NCI-H446 (cell line): ENCODE measurements at places on chromosomes 6 and 20.

GRCh38 chr6:169779896-169780295 is 28.5 kb downstream of the ERMARD start:
- no peak for DNase-seq

DNA sequence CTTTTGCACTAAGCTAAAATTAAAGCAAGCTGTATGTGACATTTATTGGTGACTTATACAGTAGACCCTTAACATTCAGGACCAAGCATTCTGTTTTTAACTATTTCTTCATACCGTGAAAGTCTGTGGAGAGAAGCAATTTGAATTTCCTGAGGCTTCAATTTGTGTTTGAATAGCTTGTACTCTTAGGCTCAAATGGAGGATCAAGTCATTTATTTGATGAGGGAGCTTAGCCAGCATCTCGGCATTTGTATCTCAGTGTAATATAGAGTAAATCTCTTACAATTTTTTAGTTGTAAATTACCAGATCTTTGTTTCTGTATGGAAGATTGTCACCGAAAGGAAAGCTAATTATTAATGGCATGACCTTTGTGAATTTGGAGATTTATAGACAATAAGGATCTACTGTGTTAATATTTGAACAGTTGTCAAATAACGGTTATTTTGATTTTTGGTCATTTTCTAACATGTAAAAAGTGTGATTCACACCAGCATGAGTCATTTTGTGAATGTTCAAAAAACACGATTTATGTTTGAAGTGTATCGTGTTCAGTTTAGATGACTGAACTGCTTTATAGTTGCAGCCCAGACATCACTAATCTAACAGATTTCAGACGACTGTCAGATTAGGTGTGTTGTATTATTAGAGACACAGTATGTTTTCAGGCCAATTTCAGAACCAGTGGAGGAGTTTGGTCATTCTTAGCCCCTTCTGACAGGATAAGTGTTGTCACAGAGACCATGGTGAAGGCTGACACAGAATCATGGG is 332.9 kb downstream of the CDKAL1 start:
- DNase-seq, result no peak

DNA sequence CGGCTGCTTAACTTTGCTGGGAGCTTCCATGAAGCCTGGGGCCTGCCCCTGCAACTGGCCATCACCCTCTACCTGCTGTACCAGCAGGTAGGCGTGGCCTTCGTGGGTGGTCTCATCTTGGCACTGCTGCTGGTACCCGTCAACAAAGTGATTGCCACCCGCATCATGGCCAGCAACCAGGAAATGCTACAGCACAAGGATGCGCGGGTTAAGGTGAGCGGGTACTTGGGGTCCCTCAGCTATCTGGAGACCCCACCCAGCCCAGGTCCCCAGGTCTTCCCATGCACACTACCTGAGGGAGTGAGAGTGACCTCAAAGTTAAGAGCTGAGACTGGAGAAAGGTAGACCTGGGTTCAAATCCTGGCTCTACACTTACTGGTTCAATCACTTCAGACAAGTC is 5.8 kb downstream of the ABCC10 start:
- no peak for DNase-seq

DNA sequence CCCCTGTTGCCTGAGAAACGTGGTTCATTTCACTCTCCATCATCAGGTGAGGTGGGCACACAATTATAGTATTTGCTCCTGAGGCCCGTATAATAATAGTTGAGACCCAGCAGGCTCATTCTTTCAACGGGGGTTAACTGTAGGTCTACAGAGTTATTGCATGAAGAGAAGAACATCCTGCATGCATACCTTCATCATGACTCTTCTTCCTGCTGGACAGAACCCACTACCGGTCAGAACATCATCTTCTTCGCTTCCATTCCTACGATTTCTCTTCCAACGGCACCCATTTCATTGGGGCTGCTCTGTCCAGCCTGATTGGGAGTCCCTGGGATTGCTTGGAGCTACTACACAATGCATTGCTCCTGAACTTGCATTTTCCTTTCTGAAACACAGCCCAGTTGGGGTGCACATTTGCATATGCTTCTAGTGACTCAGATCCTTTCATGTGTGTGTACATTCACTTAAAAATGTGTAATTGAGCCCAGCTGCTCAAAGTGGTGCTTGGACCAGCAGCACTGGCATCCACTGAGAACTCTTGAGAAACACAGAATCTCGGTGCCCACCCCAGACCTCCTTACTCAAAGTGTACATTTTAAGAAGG is 57.4 kb downstream of the SLC24A3 start:
- no peak for DNase-seq

DNA sequence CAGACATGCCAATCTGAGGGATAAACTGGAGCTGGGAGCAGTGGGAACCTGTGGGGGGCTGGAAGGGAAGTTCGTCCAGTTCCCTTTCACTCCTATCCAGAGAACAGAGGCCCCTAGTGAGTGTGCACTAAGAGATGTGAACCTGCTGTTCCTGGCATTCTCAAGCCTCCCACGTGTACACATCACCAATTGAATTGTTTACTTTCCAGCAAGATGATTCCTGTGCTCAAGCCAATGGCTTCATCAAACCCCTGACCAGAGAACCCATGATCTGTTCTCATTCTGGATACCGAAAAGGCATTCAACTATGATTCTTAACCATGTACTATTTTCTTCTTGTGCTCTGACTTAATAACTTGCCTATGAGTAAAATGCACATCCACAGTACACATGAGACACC is 10.2 kb upstream of the SLC22A3 start:
- DNase-seq, result no peak

DNA sequence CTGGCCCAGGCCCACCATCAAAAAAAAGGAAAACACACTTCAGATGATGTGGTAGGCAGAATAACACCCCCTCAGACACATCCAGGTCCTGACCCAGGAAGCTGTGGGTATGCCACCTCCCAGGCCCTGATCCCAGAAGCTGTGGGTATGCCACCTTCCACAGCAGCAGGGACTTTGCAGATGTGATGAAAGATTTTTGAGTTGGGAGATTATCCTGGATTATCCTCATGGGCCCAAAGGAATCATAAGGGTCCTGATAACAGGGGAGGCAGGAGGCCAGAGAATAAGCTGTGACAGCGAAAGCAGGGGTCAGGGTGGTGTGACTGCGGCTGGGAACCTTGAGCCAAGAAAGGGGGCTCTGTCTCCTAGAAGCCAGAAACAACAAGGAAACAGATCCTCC is 55.0 kb downstream of the BMP7 start:
- DNase-seq, result no peak

GRCh38 chr6:43773050-43773979 is 3.3 kb downstream of the VEGFA start:
- DNase-seq, result no peak

DNA sequence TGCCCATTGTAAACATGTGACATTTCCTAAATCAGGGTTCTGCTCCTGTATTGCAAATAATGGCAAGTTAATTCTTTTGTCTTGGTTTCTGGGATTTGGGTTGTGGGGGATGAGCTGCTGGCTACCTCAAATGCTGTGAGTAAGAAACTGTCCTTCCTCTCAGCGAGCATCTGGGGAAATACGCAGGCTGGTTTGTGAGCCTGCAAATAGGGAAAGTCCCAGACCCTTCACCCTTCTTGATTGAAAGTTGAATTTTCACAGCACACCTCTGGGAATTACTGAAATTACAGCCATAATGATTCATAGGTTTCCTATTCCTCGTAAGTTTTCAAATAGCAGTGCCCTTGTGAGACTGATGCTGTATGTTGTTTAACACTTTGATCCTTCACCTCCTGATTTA is 138.1 kb downstream of the TBXT start:
- no peak for DNase-seq

DNA sequence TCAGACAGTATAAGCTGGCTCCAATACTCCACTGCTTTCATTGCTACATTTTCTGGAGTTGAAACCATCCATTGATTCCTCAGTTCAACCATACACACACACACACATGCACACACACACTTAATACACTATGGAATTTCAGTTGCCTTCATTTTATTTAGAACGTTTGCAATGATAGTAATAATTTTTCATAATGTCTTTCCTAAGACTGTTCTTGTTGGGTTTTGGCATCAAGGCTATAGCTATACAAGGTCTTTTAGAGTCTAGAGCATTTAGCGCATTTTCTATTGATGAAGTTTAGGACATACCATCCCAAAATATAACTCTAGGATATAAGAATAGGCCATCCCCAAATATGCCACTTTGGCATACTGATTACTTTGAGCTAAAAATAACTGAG is 15.5 kb upstream of the TPD52L1 start:
- DNase-seq, result no peak

DNA sequence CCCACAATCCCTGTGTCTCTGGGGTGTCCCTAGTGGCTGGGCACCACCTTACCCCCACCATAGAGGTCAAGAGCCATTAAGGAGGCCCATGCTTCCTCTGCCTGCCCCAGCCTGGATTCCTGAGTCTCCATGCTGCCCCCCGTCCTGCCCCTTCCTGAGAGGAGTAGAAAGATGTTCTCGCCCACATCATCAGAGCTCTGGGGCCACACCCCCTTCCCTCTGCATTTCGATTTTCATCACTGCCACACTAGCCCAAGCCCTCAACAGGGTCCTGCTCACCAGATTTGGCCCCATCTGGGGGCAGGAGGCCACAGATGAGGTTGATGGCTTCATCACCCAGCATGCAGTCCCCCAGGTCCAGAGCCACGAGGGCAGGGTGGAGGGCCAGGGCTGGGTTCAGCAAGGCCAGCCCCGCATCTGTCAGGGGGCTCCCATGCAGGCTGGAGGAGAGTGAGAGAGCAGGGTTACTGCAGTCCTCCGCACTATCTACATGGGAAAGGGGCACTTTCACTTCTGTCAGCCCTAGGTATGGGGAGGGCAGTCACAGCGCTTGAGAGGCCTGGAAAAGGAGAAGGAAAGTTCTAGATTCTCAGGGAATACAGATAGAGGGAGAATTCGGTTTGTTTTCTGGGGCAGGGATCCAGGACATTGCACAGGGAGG is 1.5 kb downstream of the LRRC73 start:
- DNase-seq, result no peak

GRCh38 chr6:78300885-78301284 is 566.5 kb upstream of the IRAK1BP1 start:
- no peak for DNase-seq

DNA sequence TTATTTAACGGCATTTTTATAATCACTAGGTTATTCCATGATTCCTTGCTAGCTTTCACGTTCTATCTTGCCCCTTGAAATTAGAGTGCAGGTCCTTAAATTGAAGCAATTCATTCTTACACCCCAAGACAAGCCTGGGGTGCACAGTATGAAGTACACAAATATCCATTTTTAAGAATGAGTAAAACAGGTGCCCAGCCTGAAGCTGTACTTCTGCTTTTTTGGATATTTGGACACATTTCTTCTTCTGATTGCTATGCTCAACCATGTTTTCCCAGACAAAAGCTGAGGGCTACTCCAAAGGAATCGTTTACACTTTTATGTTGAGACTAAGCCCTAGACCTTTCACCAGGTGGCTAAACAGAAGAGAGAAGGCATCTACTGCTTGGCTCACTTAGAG is 7.9 kb upstream of the TAGAP start:
- no peak for DNase-seq

DNA sequence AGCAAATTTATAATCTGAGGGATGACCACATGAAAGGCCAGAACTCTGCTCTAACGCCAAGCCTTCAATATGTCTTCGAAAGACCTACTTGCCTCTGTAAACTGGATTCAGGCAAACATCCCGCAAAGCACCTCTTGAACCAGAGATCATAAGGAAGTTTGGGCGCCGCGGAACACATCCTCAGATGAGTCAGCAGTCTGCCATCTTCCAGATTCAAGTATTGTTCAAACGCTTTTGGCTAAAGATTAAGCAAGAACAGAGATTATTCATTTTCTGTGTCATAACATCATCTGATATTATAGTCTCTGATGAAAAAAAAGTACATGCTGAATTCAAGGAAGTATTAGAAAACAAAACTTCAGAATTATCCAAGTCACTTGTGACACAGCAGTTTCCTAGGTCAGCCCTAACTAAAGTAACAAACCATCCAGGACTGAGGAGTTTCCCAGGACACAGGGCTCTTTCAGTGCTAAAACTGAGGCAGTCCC is 20.8 kb downstream of the TBC1D7 start:
- DNase-seq, result no peak

GRCh38 chr20:52904837-52905236 is 67.3 kb upstream of the TSHZ2 start:
- no peak for DNase-seq

DNA sequence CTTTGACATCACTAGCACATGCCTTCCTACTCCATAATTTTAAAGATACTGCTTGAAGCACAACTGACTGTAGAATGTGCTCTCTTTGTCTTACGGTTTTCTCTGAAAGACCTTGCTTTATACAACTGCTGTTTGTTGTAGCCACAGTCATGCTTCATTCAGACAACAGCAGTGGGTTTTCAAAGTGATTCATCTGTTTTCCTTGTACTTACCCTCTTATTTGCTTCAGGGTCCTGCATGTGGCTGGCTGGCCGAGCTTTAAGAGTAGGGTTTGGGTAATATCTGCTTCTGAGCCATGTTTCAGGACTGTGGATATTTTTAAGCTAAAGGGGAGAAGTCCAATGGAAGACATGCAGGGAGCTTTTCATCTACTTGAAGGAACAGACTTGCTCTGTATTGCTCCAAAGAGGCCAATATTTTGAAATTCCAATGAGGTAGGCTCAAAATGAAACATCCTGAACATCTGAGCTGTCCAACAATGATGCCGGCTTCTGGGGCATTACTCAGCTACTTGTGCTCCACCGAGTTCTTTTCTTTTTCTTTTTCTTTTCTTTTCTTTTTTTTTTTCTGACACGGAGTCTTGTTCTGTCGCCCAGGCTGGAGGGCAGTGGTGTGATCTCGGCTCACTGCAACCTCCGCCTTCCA is 160.2 kb upstream of the SGK1 start:
- DNase-seq, result no peak

DNA sequence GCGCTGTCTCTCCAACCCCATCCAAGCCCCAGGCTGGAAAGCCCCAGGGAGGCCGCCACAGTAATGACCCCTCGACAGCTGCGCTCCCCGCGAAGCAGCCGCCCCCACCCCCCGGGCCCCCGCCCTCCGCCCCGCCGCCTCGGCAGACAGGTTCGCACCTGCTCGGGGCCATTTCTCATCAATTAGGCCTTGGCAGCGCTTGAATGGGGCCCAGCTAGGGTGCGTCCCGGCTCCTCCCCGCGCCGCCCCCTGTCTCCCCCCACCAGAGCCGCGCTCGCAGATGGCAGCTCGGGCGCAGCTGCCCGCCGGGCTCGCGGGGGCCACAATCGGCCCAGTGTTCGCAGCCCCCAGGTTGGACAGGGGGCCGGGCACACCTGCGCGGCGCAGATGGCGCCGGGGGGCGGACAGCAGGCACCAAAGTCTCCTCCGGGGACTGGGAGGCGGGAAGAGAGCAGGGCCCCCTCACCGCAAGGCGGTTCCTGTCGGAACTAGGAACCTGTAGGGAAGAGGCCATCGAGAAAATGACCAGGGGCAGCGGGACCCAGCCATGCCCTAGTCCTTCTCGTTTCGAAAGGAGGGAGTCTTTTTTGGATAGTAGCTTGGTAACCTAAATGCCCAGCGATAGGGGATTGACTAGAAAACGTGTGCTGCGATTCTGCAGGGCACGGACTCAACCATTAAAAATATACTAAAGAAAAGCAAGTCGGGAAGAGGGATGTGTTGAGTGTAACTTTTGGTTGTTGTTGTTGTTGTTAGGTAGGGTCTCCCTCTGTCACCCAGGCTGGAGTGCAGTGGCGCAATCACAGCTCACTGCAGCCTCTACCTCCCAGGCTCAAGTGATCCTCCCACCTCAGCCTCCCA is 83.2 kb upstream of the EYA2 start:
- peak; percentile 21 for DNase-seq

GRCh38 chr20:45016089-45016671 is 49.9 kb downstream of the STK4 start:
- no peak for DNase-seq
